ENCODE measurements at places on chromosomes 2 and 18. TPM values are rescaled to one million over a fixed set of nuclear protein-coding genes. Genes with fewer than 3 reads are reported as not detected.

The IL1R2 gene
- total RNA-seq = not detected

The CEP76 gene
- 7.6 TPM for total RNA-seq

The L3MBTL4 gene
- total RNA-seq = 9.8 TPM

The ANO7 gene
- total RNA-seq = 1.9 TPM

The ZNF892 gene
- total RNA-seq = 6.7 TPM

DNA sequence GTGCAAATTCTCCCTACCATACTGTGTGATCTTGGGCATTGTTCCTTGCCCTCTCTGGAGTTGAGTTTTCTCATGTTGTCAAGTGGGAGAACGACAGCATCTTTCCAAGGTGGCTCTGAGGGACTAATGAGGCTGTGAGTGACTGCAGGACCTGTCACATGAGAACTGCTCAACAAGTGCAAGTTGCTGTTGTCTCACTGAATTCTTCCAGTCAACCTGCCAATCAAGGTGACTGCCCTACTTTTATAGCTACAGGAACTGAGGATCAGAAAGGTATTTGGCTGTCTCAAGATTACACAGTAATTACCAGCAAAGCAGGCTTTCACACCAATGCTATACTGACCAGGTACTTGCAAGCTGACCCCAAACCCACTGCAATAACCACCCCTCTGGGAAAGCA, 137.6 kb downstream of the MTCL1 start:
- DNase-seq = no peak

DNA sequence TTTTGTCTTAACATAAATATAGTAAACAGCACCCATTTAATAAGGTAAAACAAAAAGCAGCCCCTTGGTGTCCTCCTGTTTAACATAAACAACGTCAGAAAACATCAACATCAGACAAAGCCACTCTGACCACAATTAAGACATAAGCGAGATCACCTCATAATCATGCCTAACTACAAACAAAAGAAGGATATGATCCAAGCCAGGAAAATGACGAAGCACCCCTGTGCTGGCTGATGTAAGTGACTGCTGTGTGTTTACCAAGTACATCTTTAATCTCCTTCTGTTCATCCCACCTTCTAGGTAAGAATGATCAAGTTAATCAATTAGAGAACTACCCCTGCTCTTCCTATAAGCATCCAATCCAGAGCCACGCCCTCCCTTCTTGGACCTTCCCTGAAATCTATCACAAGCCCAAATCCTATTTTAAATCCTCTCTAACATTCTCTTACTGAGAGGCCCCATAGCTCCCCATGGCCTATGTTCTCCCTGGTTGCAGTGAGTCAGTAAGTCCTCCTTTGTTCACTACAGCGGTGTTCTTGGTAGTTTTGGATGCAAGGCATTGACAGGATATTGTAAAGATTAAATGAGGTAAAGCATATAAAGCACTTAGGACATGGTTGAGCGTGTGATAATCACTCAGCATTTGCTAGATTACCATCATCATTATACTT, 424.2 kb downstream of the TSN start:
- no peak for DNase-seq

- DNase-seq = no peak
These were observed 951 bp downstream of the EN1 start for GRCh38 chr2:118846442-118846952.

DNA sequence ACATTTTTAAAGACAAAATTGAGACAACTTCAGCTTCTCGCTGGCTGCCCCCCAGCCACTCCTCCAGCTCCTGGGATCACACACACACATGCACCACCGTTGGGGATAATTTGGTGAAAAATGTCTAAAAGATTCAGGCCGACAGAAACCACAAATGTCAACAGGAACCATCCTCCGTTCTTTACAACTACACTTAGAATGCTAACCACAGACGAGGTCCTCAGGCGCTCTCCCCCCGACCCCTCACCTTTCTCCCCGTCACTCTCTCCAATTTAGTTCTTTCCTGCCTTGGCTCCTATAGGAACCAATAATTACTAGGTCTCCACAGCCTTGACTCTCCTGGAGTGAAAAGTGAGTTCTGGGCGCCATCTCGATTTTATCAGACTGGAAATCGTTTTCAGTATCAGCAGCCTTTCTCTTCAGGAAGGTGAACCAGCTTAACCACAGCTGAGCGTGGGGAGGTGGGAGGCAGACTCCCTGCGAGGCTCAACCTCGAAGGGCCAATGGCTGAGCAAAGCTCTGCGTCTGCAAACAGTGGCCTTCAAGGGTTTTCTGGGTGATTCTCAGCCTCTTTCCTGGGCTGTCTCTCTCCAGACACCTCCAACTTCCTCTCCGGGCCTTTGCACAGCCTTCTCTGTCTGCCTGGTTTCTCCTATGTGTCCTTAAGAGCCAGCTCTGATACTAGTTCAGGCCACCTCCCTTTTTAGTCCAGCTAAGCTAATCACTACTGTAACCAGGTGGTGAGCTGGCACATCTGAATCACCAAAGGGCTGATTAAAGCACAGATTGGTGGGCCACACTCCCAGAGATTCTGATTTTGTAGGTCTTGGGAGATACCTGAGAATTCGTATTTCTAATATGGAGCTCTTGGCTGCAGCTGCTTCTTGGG, 115.7 kb upstream of the COPS8 start:
- DNase-seq = no peak

- DNase-seq = no peak
These were observed 19.2 kb upstream of the SLC14A2 start for GRCh38 chr18:45596036-45596435.

GRCh38 chr2:181128199-181128598, 147.8 kb downstream of the UBE2E3 start:
- no peak for DNase-seq

DNA sequence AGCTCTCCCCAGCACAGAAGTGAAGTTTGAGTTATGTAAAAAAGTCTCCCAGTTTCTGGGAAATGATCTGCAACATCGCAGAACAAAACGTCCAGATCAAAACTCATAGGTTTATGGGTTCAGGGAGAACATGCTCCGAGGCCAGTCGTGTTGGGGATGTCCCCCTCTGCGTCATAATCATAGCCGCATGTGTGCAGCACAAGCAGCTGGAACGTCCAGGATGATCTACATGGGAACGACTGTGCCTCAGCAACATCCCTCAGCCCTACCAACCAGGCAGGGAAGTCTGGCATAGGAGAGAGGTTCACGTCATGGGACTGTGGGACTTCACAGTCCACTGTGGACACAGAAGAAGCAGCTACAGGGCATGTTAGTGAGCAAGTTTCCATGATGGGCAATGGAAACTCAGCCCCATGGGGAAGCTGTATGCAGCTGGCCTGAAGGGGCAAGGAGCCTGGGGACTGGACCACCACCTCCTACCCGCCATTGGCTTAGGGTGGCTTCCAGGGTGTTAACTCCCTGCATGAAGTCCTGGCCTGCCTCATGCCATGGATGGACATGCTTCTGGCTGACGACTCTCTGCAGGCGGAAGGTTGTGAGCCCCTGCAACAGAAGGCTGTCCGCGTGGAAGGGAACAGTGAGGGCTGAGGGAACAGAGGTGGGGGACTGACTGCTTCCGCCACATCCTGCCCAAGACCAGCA, 96.9 kb downstream of the COPS8 start:
- DNase-seq = no peak

DNA sequence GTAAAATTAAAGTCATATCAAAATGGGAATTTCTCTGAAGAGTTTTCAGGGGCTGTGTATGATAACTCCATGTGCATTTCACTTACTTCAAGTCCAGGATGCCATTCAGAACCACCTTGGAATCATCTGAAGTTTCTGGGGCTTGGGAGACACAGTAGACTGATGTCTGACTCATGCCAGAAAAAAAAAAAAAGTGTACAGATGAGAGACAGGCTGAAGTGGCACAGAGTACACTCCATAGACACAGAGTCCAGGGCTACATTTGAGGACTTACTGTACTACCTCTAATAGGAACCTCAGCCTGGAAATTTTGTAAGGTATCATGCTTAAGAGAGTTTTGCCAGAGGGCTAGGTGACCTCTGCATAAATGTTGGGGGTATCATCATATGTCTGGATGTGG, 92.0 kb downstream of the SS18 start:
- no peak for DNase-seq

GRCh38 chr2:238187618-238188548, 15.6 kb downstream of the ILKAP start:
- no peak for DNase-seq

DNA sequence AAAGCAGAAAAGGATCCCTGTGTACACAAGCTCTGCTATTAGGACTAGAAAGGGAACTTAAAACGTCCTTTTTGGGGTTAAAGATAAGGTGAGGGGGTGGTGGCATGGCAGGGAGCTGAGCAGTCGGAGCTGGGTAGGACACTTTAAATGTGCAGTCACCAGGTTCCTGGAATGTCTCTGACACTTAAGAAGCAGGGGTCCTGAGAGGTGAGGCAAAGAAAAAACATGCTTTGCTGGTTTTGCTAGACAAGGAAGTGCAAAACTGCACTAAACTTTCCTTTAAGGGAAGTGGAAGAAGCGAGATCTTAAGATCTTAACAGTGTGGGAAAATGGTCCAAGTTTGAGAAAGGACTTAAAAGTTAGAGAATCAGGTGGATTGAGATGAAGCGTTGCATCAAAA, 99.5 kb upstream of the MAP3K20 start:
- DNase-seq = no peak

GRCh38 chr2:221142341-221142740, 429.8 kb downstream of the EPHA4 start:
- DNase-seq = no peak

GRCh38 chr2:149613704-149614103, 26.1 kb upstream of the MMADHC start:
- no peak for DNase-seq

DNA sequence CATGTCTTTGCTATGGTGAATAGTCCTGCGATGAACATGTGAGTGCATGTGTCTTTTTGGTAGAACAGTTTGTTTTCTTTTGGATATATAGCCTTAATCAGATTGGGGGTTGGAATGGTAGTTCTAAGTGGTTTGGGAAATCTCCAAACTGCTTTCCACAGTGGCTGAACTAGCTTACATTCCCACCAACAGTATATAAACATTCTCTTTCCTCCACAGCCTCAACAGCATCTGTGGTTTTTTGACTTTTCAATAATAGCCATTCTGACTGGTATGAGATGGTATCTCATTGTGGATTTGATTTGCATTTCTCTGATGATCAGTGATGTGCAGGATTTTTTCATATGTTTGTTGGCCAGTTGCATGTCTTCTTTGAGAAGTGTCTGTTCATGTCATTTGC, 112.2 kb upstream of the SESTD1 start:
- DNase-seq = no peak

DNA sequence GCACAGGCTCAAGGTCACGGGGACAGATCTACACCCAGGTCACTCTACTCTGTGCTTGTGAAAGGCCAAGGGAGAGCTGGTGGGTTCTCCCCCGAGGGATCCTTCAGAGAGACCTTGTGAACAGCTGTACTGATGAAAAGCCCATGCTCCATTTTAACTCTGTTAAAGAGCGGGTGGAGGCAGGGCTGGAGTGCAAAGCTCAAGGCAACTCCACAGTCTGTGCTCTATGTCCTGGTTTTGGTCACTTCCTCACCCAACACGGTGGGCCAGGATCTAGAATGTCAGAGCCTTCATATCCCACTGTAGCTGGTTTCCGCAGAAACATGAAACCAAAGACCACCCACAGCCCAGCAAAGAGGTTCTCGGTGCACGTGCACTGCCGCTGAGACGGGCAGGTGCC, 177.1 kb downstream of the LAMA1 start:
- no peak for DNase-seq

DNA sequence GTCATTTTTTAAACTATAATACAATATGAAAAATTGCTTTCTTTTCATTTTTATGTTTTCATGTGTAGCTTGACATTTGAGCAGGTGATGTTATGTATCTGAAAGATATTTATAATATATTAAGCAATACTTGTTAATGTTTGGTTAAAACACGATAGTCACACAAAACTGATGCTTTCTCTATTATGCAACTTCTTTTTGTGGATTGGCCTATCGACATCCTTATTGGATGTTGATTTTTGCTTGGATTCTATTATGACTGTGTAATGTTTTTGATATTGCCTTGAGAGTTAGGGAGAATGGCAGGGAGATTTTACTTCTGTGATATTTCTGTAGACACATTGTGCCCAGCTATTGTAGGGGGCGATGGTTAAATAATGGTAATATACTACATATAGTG, 128.0 kb downstream of the ZNF407 start:
- no peak for DNase-seq
